ENCODE measurements at places on chromosomes 2 and 18. TPM values are rescaled to one million over a fixed set of nuclear protein-coding genes. Genes with fewer than 3 reads are reported as not detected.

SS18 gene
- polyA plus RNA-seq, result 88.5 TPM

KLHL30 gene
- polyA plus RNA-seq, result 0.14 TPM

CDH2 gene
- 8.4 TPM for polyA plus RNA-seq

GRCh38 chr2:233076749-233077148, 16.6 kb downstream of the INPP5D start:
- no peaks in the 10 kb centered on the region for H3K27me3 ChIP-seq
- H3K4me3 ChIP-seq, result no peak overlapping the region
- peaks cover 10% of the 10 kb centered on the region for H3K36me3 ChIP-seq
- H3K27ac ChIP-seq, result peak overlapping the region; percentile 91
- DNase-seq, result no peak

GRCh38 chr2:125643585-125643984, 1012.4 kb upstream of the GYPC start:
- no peak overlapping the region for H3K4me3 ChIP-seq
- H3K36me3 ChIP-seq, result no peaks in the 10 kb centered on the region
- H3K27ac ChIP-seq, result no peak overlapping the region
- H3K4me1 ChIP-seq, result no peaks in the 10 kb centered on the region
- H3K27me3 ChIP-seq, result no peaks in the 10 kb centered on the region
- no peak for DNase-seq

DNA sequence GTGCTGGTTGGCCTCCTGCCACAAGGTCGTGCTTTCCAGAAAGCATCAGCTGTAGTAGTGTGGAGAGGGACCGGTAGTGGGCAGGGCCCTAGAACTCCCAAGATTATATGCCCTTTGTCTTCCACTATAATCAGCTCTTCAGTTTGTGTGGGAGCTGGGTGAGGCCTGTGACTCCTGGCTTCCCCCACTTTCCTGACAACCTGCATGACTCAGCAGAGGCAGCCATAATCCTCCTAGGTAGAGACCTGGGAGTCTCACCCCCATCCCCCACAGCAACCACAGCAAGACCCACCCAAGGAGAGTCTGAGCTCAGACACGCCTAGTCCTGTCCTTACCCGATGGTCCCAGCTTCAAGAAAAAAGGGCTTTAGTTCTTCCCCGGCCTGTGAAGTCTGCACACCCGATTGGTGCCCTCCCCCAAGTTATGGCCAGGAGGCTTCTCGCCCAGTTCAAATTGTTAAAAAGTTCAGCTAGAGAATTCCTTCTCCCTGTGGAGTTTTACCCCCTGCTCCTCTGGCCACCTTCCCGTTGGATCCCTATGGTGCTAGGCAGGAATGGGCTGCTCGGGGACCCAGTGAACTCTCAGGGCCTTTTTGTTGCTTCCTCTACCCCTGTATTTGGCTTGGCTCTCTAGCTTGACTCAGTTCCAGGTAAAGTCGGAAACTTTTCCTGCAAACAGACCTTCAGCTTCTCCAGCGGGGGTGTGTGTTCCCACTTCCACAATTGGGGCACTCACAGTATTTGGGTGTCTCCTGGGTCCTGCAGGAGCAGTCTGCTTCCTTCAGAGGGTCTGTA, 57.8 kb upstream of the FAM237A start:
- no peak overlapping the region for H3K4me3 ChIP-seq
- H3K4me1 ChIP-seq, result no peaks in the 10 kb centered on the region
- no peak overlapping the region for H3K27ac ChIP-seq
- peak; percentile 1 for DNase-seq

GRCh38 chr2:43605851-43606250, 10.0 kb upstream of the THADA start:
- no peaks in the 10 kb centered on the region for H3K36me3 ChIP-seq
- no peak overlapping the region for H3K27ac ChIP-seq
- no peaks in the 10 kb centered on the region for H3K27me3 ChIP-seq
- H3K4me1 ChIP-seq, result no peaks in the 10 kb centered on the region
- DNase-seq, result no peak
- no peak overlapping the region for H3K4me3 ChIP-seq

DNA sequence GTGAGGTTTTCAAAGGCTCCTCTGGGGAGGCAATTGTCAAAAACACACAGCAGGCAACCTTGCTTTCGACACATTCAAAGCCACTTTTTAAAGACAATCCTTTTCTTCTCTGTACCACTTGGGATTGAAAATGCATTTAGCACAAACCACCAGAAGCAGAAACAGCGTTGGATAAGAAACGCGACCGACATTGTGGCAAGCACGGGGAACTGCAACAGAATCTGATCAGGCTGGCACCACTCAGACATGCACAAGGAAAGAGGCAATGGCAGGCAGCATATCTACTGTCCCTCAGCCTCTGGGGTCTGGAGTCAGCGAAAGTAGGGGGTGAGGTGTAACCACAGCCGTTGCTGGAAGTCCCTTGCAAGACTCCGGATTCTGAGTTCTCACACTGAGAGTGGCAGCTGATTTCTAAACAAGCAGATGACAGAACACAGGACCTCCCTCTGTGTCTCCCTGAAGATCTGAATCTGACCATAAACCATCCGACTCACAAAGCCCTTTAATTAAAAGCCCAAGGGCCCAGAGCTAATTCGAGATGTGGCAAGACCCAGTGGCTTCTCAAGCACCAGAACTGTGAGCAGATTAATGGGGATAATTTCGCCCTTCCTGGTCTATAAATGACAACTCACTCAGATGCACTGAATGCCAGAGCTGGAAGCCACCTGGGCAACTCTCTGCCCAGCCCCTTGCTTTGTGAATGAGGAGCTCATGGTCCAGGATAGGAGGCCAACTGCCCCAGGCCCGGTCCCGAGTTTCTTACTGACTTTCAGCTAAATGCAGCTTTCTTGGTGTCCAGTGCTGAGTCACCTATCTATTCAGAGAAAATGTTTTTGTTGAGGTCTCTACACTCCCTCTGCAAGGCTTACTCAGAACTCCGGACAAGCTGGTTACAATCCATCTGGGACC, 29.6 kb downstream of the CYRIA start:
- H3K27me3 ChIP-seq, result no peaks in the 10 kb centered on the region
- H3K36me3 ChIP-seq, result no peaks in the 10 kb centered on the region
- H3K4me3 ChIP-seq, result no peak overlapping the region

DNA sequence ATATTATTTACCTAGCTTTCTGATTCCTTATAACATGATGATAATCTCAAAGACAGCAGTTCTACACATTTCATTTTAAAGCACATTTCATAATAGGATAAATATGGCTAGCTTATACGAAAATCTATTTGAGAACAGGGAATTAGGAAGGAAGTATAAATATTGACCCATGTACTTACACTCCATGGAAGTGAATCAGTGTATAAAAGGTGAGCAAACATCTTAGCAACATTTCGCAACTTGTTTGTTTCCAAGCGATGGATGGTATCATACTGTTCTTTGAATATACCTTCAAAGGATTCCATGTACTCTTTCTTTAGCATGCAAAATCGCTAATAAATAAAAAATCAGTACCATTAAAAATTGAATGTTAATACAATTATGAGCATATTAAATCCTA, 53.1 kb downstream of the CWC22 start:
- H3K36me3 ChIP-seq, result no peaks in the 10 kb centered on the region
- H3K4me3 ChIP-seq, result no peak overlapping the region
- H3K4me1 ChIP-seq, result no peaks in the 10 kb centered on the region

DNA sequence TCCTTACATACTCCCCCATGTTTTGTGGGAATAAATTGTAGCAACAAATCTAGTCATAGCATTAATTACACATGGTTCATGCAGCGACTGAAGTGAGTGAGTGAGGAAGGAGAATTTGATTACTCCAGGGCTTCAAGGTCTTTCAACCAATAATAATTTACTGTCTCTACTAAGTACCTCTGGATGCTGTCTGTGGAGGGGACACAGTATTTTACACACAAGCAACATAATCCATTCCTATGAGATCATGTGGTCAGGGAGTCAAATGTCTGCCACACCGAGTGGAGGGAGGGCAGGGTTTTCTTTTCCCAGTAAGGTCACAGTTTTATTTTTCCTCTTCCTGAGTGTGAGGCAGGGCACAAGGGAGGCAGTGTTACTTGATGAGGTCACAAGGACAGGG, 334.7 kb upstream of the CELF4 start:
- H3K27ac ChIP-seq, result no peak overlapping the region
- no peaks in the 10 kb centered on the region for H3K4me1 ChIP-seq
- no peak for DNase-seq
- H3K4me3 ChIP-seq, result no peak overlapping the region
- H3K36me3 ChIP-seq, result no peaks in the 10 kb centered on the region
- H3K27me3 ChIP-seq, result no peaks in the 10 kb centered on the region
